NCI-H345 (cell line): ENCODE measurements at places on chromosomes 5 and 9.

DNA sequence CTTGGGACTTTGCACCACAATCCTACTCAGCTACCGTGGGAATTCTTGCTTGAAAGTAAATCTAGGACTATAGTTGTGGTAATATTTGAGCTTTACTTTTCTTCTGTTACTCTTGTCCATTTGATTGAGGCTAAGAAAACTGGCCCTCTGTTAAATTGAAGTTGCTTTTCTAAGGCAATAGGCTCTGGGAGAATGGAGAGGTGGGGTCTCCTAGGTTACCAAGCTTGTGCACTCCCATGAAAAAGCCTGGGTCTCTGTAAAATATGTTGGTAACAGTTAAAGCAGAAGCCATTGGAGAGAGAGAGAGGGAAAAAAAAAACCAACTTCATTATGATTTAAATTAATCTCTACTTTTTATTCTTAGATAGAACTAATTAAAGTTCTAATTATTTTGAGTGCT is 68.6 kb downstream of the RAI14 start:
- DNase-seq, result no peak

- no peak for DNase-seq
Observed at GRCh38 chr5:117665121-117665520, 1090.5 kb upstream of the SEMA6A start.

DNA sequence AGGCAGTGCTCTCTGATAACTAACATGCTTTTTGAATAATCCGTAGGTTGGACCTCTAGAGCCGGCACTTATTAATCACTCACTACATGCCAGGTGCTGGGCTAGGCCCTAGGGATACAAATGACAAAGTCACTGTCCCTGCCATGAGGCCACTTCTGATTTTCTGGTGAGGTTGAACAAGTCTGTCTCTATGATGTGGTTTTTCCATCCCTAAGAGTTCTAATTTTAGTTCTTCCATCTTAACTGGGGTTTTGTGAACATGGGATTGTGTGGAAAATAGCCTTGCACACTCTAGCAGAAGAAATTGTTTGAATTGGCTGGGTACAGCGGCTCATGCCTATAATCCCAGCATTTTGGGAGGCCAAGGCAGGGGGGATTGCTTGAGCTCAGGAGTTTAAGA is 64.6 kb downstream of the IL31RA start:
- DNase-seq, result no peak

DNA sequence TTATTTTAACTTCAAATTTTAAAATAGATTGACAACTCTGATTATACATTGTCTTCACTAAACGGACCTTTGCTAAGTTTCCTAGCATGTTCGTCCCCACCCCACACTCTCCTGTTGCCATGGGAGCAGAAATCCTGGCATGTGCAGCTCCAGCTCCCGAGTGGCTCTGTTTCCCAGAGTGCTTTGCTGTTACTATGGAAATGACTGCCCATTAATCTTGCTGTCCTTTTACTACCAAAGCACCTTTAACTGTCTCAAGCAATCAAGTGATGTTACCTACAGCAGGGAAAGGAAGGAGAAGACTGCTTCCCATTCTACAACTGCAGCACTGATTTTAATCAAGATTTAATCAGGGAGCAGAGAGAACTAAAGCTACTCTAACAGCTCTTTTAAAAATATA is 212.0 kb upstream of the KIF2A start:
- peak; percentile 83 for DNase-seq

GRCh38 chr9:115845648-115846312 is 307.8 kb upstream of the PAPPA start:
- DNase-seq, result no peak

DNA sequence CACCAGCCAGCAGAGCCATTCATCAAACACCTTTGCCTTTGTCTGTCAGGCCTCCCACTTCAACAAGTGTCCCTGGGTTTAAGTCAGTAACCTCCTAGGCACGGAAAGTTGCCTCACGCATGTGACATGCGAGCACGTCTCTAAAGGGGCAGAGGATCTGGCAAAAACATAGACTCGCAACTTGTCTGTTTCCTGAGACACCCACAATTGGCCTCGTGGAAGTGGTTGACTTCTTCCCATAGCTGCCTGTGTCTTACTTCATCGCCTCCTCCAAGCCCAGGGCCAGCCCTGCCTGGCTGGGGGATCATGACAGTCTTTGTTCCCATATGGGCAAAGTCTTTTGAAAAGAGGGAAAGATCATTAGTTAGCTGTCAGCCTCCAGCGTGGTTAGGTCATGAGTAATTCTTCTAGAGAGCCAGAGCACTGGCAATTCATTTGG is 35.5 kb upstream of the GLRX start:
- DNase-seq, result peak; percentile 61

- DNase-seq, result no peak
Observed at GRCh38 chr5:180086816-180087399, 15.3 kb upstream of the RNF130 start.
